ENCODE measurements at places on chromosomes 1 and 21.

GRCh38 chr1:201692555-201693394 is 136.2 kb upstream of the IPO9 start:
- no peak for DNase-seq

DNA sequence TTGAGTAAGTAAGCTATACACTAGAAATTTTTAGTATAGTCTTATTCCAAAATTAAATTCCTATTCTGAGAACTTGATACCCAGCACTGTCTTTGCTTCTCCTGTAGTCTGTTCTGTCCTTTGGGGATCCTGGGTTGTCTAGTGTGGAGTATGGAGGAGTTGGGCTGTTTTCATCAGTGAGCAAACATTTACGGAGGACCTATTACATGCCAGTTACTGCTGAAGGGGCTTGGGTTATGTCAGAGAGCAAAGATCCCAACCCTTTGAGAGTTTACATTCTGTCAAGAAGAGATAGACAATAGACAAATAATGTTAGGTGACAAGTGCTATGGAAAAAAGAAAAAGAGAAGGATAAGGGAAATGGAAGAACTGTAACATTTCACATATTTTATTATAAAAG is 9.0 kb downstream of the TRAPPC10 start:
- no peak for DNase-seq

DNA sequence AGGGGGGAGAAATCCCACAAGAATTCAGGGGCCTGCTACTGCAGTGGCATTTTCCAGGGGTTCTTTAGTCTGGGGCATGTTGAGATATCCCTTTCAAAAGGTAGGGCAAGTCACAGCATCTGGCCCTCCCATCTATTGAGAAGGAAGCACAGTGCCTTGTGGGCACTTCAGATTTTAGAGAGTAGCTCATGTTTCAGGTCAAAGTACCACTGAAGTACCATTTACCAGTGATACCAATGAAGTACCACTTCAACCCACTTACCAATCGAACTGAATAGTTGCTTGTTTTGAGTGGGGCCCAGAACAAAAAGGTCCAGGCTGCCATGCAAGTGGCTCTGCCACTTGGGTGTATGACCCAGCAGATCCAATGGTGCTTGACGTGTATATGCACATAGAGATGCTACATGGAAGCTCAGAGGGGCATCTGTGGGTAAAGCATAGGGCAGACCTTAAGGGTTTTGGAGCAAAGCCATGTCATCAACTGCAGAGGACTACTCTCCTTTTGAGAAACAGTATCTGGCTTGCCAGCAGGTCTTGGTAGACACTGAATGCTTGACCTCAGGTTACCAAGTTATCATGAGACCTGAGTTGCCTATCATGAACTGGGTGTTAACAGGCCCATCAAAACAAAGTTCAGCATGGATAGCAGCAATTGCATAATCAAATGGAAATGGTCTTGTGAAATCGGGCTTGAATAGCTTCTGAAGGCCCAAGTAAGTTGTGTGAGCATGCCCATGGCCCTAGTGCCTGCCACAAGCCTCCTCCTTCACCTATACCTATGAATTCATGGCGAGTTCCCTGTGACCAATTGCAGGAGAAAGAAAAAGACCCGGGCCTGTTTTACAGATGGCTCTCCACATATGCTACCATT is 23.5 kb downstream of the PLA2G2D start:
- DNase-seq: no peak

- peak; percentile 37 for DNase-seq
Measured at GRCh38 chr1:116503546-116504307, 67.1 kb downstream of the CD58 start.

- DNase-seq: no peak
Measured at GRCh38 chr1:26138974-26139558, 19.8 kb upstream of the FAM110D start.

DNA sequence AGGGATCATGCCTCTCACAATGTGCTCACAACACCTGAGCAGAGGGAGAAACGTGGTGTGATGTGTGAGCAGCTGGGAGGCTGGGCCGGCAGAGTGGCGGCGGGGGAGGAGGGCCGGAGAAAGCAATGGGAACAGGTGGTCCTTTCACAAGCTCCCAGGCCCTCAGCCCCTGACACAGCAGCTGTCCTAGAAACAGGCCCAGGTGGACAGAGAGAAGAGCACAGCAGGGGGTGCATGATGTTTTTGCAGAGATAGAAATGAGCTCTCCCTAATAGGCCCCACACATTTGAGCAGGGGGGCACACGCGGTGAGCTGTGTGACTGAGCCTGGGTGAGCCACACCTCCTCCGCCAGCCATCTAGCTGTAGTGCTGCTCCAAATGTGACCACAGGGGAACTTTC is 7.6 kb upstream of the RGS16 start:
- no peak for DNase-seq

Measured in CD4-positive, alpha-beta T cell treated with Interleukin-21 for 1 hour (primary cell).